Fibroblast of lung (primary cell): ENCODE measurements at places on chromosomes 11 and 22.

DNA sequence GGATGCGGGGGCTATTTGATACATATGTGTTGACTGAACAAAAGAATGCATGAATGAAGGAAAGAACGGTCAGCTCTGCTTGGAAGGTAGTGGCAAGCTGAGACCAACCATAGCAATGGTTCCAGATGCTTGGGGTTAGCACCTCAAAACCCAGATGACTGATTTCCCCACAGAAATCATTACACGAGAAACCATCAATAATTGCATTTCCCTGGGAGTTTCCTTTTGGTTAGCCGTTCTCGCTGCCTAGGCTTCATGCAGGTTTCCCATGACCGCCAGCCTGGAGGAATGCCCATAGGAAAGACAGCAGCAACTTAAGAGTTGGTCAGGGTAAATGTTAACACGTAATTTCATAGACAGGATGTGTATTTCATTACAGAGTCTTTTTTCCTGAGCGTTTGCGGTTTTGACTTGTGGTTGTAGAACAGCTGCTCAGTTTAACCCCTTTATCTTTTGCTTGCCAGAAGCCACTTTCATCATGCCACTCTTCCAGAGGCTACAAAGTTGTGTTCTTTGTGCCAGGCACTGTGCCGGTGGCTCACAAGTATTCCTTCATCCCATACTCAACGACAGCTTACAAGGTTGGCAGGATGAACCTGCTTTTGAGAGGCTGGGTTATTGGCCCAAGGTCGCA, 2.8 kb downstream of the IL17RA start:
- no peaks in the 10 kb centered on the region for H3K27me3 ChIP-seq
- no peak overlapping the region for H3K4me3 ChIP-seq
- peak; percentile 77 for DNase-seq
- no peak overlapping the region for H3K27ac ChIP-seq
- H3K36me3 ChIP-seq: no peaks in the 10 kb centered on the region

GRCh38 chr11:13826505-13827278, 135.8 kb upstream of the SPON1 start:
- no peaks in the 10 kb centered on the region for H3K27me3 ChIP-seq
- no peaks in the 10 kb centered on the region for H3K36me3 ChIP-seq
- DNase-seq: peak; percentile 9
- H3K4me3 ChIP-seq: no peak overlapping the region

- no peak overlapping the region for H3K27ac ChIP-seq
- peak; percentile 54 for DNase-seq
- no peaks in the 10 kb centered on the region for H3K27me3 ChIP-seq
- H3K36me3 ChIP-seq: peaks cover 13% of the 10 kb centered on the region
- H3K4me1 ChIP-seq: peaks cover 2% of the 10 kb centered on the region
- peak overlapping the region; percentile 36 for H3K4me3 ChIP-seq
Observed at GRCh38 chr22:19959043-19959586, 17.5 kb upstream of the TXNRD2 start.

GRCh38 chr22:35900483-35901168, 128.0 kb downstream of the RBFOX2 start:
- peak; percentile 85 for DNase-seq
- no peak overlapping the region for H3K4me3 ChIP-seq
- H3K27ac ChIP-seq: no peak overlapping the region

DNA sequence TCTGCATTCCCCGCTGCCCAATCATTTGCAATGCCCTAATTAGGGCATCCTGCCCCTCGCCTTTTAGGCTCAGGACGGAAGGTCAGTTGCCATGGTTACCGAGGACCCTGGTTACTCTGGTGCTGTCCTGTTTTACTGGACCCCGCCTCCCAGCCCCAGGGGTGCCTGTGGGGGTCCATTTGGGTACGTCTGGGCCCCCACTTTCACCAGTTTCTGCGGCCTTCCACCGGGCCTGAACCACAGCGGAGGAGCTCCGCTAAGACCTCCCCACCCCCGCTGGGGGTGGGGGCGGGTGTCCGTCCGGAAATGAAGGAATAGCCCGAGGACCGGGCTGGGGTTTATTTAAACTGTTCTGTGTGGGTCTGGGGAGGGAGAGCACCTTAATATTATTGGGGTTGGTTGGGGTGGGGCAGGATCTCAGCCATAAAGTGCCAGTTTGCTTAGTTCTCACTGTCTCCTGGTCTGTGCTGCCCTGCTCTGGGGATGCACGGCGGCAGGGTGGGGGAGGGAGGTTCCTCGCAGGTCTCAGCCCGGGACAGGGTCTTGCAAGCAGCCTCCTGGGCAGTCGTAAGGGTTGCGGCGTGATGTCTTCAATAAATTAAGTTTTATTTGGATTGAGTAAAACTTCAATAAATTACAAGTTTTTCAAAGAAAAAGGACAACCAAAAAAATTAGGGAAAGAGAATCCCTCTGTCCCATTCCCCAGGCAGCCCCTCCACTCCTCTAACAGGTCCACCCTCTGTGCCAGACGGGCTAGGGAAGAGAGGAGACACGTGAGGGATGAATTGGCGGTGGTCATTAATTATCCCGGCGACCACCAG, 5.3 kb downstream of the PHOX2A start:
- peaks cover 18% of the 10 kb centered on the region for H3K36me3 ChIP-seq
- H3K27ac ChIP-seq: no peak overlapping the region
- no peak overlapping the region for H3K4me3 ChIP-seq
- peaks cover 3% of the 10 kb centered on the region for H3K4me1 ChIP-seq
- no peak for DNase-seq

GRCh38 chr11:13955971-13956421, 6.5 kb upstream of the SPON1 start:
- H3K4me1 ChIP-seq: no peaks in the 10 kb centered on the region
- no peaks in the 10 kb centered on the region for H3K36me3 ChIP-seq
- H3K4me3 ChIP-seq: no peak overlapping the region
- peaks cover 21% of the 10 kb centered on the region for H3K27me3 ChIP-seq
